ENCODE measurements at places on chromosomes 12 and 14.

- no peak for DNase-seq
Observed at GRCh38 chr12:93115198-93115601, 186.1 kb upstream of the EEA1 start.

- DNase-seq: no peak
Observed at GRCh38 chr14:92253381-92253894, 69.5 kb upstream of the SLC24A4 start.

GRCh38 chr12:122004633-122005071 is 17.0 kb upstream of the BCL7A start:
- DNase-seq: no peak

- DNase-seq: no peak
Observed at GRCh38 chr12:63020269-63020668, 85.3 kb upstream of the PPM1H start.

- DNase-seq: no peak
Observed at GRCh38 chr14:30507209-30507608, 51.7 kb upstream of the G2E3 start.

GRCh38 chr12:7219599-7220243 is 30.2 kb downstream of the PEX5 start:
- DNase-seq: peak; percentile 55

DNA sequence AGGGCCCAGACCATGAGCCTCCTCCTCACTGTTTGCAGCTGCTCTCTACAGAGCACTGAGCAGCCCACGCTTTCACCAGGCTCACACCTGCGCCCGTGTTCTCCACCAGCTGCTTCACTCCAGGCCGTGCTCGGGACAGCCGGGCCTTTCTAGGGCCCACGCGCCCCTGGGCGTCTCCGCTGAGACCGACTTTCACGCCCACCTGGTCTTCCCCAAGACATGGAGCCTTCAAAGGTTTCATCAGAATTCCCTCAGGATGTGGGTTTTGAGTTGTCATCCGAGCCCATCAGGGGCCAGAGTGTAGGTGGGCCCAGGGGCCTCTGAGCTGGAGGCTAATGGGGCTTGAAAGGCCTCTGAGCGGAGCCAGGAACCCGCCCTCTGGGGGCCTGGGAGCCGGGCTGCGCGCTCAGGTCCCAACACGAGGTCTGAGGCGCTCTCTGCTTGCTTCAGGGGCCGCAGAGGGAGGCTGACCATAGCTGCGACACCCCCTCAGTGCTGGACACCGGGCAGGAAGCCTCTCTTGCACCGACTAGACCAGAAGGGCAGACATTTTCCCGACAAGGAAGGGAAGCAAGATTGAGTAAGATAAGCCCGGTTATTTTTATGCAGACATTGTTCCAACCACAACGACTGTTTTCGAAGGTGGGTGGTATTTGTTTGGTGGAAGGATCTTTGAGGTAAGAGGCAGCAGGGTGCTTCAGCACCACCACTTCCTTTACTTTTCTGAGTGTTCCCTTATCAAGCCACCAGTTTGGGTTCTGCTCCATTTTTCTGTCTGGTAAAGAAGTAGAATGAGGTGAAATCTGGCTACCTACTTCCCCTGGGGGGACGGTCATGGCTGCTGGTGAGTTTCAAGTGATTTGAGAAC is 125.0 kb upstream of the FUT8 start:
- peak; percentile 6 for DNase-seq

DNA sequence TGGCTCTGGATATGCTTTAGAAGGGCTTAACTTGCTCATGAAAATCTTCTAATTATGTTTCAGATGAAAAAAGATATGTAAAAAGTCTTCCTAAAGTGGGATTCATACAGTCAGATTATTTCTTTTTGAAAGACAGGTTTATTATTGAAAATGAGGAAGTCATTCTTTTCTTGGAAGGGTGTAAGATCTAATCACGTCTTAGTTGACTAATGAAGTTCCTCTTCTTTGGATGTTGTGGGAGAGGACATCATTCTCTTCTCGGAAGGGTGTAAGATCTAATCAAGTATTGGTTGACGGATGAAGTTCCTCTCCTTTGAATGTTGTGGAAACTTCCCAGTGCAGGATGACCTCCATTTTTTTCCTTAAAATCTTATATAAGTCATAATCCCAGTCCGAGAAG is 74.9 kb downstream of the ALG10 start:
- no peak for DNase-seq

DNA sequence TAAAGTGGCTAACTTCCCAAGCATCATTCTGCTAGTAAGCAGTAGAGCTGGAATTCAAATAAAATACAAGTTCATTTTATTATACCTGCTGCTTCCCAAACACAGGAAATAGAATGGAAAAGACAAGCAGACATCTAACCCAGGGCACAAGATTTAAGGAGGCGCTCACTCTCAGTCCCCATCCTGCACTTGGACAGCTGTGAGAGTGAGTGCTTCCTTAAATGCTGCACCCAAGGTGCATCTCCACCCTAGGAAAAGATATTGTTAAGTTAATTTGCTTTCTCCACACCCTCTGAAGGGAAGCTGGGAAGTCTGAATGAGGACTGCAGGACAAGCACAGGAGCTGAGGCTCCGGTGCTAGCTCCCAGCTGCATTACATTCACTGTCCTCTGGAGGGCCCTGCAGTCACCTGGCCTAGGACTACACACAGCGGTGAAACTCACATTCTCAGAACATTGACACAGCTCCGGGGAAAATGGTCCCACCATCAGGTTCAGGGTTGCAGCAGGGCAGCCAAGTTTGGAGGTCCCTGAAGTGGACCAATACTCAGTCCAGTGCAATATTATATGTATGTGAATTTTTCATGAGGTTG is 14.2 kb downstream of the HEBP1 start:
- no peak for DNase-seq

- DNase-seq: no peak
Observed at GRCh38 chr14:58826845-58827686, 189.3 kb downstream of the DACT1 start.

DNA sequence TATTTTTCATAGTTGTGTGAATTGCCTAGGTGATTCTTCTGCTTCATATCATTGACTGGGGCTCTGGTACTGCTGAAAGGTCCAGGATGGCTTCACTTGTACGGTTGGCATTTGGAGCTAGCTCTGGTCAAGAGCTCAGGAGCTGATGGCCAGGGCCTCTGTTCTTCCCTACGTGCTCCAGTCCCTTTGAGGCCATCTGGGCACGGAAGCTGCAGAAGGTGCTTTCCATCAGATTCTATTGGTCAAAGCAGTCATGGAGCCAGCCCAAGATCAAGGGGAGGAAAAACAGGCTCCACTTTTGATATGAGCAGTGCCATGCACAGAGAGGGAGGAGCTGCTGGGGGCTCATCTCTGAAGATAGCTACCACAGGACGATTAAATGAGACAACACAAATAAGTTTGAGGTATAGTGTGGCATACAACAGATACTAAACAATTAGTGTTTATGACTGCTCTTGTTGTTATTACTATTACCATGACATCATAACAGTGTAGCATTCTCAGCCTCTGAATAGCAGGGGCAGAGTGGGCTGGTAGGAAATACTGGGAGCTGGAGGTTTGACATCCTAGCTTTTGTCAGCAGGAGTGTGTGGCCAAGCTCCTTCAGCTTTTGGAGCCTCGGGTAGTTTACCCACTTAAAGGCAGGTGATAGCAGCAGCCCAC is 10.4 kb downstream of the KRT83 start:
- DNase-seq: no peak

Data from CD8-positive, alpha-beta memory T cell (primary cell).